ENCODE measurements at places on chromosomes 2 and 18. TPM values are rescaled to one million over a fixed set of nuclear protein-coding genes. Genes with fewer than 3 reads are reported as not detected.

NT5DC4 gene
- not detected for polyA plus RNA-seq

DLX2 gene
- polyA plus RNA-seq: 0.11 TPM

GPR17 gene
- not detected for polyA plus RNA-seq

SCN2A gene
- polyA plus RNA-seq: 0.04 TPM

DNER gene
- 2.1 TPM for polyA plus RNA-seq

RDH14 gene
- 26.1 TPM for polyA plus RNA-seq

ZNF521 gene
- 45.0 TPM for polyA plus RNA-seq

IL1RL2 gene
- 0.80 TPM for polyA plus RNA-seq

RAPGEF4 gene
- polyA plus RNA-seq: 4.6 TPM

LRATD1 gene
- 15.5 TPM for polyA plus RNA-seq

HOXD9 gene
- 7.7 TPM for polyA plus RNA-seq

C2orf80 gene
- not detected for polyA plus RNA-seq

SLC5A7 gene
- polyA plus RNA-seq: 0.05 TPM

CRACDL gene
- 1.4 TPM for polyA plus RNA-seq
